ENCODE measurements at places on chromosomes 6 and 20.

DNA sequence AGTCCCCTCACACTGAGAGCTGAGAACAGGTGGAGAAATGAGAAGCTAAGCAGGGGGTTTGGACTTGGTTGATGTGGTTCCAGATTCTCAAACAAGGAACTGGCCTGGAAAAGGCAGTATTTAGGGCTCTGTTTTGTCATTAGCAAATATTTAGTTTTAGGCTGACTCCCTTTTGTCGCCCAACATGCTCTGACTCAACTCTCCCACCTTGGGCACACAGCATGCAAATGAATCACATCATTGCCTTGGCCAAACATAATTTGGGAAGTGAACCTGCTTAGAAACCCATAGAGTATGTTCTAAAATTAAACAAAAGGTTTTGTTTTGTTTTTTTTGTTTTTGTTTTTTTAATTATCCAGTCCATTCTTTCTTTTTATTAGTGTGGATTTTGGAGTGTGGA lies 9.5 kb upstream of the UQCC2 start:
- DNase-seq: no peak

GRCh38 chr20:44642203-44643153 lies 9.0 kb downstream of the ADA start:
- DNase-seq: peak; percentile 82

- no peak for DNase-seq
Measured at GRCh38 chr6:6629402-6629801, 40.9 kb downstream of the LY86 start.

- no peak for DNase-seq
Measured at GRCh38 chr6:2915150-2915549, 12.0 kb upstream of the SERPINB9 start.

- DNase-seq: peak; percentile 52
Measured at GRCh38 chr20:7308163-7308562, 540.7 kb downstream of the BMP2 start.

GRCh38 chr6:8237668-8238067 lies 135.3 kb upstream of the EEF1E1 start:
- DNase-seq: no peak

DNA sequence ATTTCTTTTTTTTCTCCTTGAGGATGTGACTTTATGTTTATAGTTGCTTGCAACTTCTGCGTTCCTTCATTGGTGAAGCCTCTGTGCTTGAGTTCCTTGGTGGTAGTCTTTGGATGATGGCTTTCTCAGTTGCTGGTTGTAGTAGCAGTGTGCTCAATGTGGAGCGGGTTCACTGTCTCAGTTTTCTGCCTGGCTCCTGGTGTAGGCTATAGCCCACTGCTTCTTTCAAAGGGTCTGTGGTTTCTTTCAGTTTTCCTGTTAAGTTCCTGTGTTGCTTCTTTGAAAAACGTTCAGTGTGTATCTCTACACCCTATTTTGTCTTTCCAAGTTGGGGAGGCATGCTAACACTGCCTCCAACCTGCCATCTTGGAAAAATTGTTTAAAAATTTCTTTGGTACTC lies 33.9 kb upstream of the ZBTB24 start:
- no peak for DNase-seq

- DNase-seq: no peak
Measured at GRCh38 chr20:3177746-3178485, 4.6 kb upstream of the LZTS3 start.

- DNase-seq: no peak
Measured at GRCh38 chr6:23873161-23873560, 252.9 kb upstream of the NRSN1 start.

DNA sequence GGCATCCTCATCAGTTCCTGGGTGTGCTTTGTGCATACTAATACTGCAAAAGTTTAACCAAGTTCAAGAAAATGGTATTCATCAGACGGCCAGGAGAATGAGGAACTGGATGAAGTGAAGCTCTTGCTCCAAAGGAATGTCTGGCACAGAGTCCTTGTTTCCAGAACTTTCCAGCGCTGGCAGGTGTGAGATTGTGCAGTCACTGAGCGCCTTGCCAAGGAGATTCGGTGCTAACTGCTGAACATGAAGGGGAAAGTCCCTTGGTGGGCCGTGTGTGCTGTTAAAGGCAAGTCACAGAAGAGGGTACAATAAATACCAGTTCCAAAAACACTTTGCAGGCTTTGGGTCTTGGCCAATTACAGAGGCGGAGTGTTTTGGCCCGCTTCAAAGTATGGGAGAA lies 262.3 kb upstream of the SOX4 start:
- no peak for DNase-seq
